ENCODE measurements at places on chromosomes 1 and 21. TPM values are rescaled to one million over a fixed set of nuclear protein-coding genes. Genes with fewer than 3 reads are reported as not detected.

The VSIG8 gene
- not detected for polyA plus RNA-seq

The ITPKB gene
- polyA plus RNA-seq, result 8.4 TPM

The GPR37L1 gene
- 0.01 TPM for polyA plus RNA-seq

The CELF3 gene
- polyA plus RNA-seq, result not detected

DNA sequence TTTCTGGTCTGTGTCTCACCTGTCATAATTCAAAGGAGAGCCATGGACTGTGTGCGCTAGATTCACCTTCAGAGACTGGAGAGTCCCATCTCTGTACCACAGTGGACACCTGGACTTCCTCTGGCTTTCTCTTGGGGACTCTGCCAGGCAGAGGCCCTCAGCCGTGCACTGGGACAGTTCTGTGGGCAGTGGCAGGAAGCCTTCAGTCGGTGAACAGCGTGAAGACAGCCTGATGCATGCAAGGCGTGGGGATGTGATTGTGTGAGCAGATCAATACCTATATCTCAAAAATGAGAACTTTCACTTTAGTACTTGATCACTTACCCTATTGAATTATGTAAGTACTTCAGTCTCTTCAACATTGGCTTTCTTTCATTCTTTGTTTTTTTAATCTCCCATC is 245.3 kb downstream of the DISC1 start:
- no peak for DNase-seq

DNA sequence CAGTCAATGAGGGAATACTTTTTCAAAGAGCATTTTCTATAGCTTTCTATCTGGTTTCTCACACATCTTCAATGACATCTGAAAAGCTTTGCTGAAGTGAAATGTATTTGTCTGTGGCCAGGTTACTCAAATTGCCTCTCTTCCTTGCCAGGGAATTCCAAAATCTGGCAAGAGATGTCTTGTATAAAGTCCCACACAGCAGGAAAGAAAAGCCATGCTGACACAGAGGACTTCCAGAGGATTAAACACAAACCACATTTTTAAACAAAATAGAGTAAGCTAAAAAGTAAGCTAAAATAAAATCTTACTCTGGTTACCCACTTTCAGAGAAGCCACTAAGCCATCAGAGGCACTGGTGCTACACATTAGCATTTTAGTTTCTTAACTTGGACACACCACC is 93.1 kb upstream of the BCAR3 start:
- no peak for DNase-seq

Measured in psoas muscle (tissue), 8 donors.